ENCODE measurements at places on chromosomes 4 and X. TPM values are rescaled to one million over a fixed set of nuclear protein-coding genes. Genes with fewer than 3 reads are reported as not detected.

SLC6A14 gene
- not detected for total RNA-seq

TMEM31 gene
- not detected for total RNA-seq

MAOA gene
- 161 TPM for total RNA-seq

TRO gene
- 4.4 TPM for total RNA-seq

PGAM4 gene
- total RNA-seq = 0.28 TPM

SHISA3 gene
- total RNA-seq = 2.7 TPM

TBX22 gene
- total RNA-seq = not detected

NLGN4X gene
- 0.34 TPM for total RNA-seq

PRPS1 gene
- total RNA-seq = 39.5 TPM

SYNPO2 gene
- 0.17 TPM for total RNA-seq

SEC31A gene
- 246 TPM for total RNA-seq

TADA2B gene
- 10.4 TPM for total RNA-seq

USP46 gene
- total RNA-seq = 18.5 TPM

WNK3 gene
- total RNA-seq = 0.60 TPM

ABLIM2 gene
- total RNA-seq = 8.8 TPM

BST1 gene
- 49.0 TPM for total RNA-seq

FGF13 gene
- 17.9 TPM for total RNA-seq

ARHGAP10 gene
- total RNA-seq = 12.3 TPM

FAM47A gene
- total RNA-seq = not detected

HHIP gene
- total RNA-seq = 191 TPM

SAGE1 gene
- total RNA-seq = not detected

MMRN1 gene
- total RNA-seq = 2,743 TPM

RBM41 gene
- total RNA-seq = 16.0 TPM

TRIM2 gene
- 12.6 TPM for total RNA-seq

MAGEB17 gene
- not detected for total RNA-seq

GLRA2 gene
- total RNA-seq = not detected

ENPEP gene
- 0.14 TPM for total RNA-seq

PDK3 gene
- 8.6 TPM for total RNA-seq

CD38 gene
- total RNA-seq = 22.0 TPM

CFAP47 gene
- total RNA-seq = not detected

ETDB gene
- not detected for total RNA-seq

RHOXF1 gene
- not detected for total RNA-seq

UCP1 gene
- total RNA-seq = not detected

IL2 gene
- not detected for total RNA-seq

CLCN4 gene
- total RNA-seq = 6.5 TPM

ARMCX1 gene
- total RNA-seq = 46.1 TPM

RIBC1 gene
- 1.0 TPM for total RNA-seq

CCKAR gene
- not detected for total RNA-seq

HPGD gene
- total RNA-seq = 0.19 TPM

STAP1 gene
- total RNA-seq = not detected

UGT2B11 gene
- not detected for total RNA-seq

HMGN5 gene
- 2.1 TPM for total RNA-seq

TLR6 gene
- total RNA-seq = 1.4 TPM

ATP2B3 gene
- total RNA-seq = under 0.01 TPM

Data from dermis blood vessel endothelial cell (primary cell).